T follicular helper cell (primary cell): ENCODE measurements at places on chromosomes 2 and 18.

GRCh38 chr2:144379851-144380311, 140.0 kb downstream of the ZEB2 start:
- no peak for DNase-seq

DNA sequence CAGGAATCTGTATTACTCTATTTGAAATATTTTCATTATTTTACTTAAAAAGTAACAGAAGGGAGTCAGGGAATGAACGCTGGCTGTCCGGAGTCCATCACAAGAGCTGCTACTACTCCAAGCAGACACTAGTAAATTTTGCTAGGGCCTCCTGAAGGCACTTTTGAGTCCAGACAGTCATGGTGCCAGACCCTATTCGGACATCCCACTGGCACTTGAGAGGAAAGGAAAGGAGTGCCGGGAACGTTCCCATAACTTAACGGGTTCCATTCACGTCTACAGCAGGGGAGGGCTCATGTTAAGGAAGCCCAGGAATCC, 563 bp upstream of the GMCL1 start:
- no peak for DNase-seq

DNA sequence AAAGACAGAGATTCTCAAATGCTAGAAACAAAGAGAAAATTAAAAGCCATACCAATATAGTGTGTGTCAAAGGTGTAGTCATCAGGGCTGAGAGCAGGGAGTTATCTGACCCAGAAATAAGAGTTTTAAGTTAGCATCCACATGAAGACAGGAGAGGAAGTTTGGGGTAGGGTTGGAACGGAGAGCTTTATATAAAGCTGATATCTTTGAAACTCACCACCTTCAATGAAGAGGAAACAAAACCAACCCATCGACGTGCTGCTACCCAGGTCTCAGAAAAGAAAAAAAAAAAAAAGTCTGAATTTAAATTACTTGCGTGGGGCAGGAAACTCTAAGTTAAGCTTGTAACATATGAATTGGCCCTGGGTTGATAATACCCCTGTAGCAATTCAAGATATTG, 42.4 kb downstream of the ARL4C start:
- DNase-seq, result no peak

DNA sequence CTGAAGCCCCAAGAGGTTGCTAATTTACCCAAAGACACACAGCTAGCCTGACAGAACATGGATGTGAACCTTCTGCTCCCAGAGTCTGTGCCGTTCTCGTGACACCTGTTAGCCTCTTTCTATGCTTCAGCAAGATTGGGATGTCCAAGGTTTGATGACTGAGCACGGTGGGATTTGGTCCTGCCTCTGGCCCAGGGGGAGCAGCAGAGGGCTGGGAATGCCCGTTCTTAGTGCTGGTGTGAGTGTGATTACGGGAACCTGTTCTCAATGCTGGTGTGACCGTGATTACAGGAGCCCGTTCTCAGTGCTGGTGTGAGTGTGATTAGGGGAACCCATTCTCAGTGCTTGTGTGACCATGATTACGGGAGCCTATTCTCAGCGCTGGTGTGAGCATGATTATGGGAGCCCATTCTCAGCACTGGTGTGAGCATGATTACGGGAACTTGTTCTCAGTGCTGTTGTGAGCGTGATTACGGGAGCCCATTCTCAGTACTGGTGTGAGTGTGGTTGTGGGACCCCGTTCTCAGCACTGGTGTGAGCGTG, 67.3 kb upstream of the SNTG2 start:
- DNase-seq, result no peak

DNA sequence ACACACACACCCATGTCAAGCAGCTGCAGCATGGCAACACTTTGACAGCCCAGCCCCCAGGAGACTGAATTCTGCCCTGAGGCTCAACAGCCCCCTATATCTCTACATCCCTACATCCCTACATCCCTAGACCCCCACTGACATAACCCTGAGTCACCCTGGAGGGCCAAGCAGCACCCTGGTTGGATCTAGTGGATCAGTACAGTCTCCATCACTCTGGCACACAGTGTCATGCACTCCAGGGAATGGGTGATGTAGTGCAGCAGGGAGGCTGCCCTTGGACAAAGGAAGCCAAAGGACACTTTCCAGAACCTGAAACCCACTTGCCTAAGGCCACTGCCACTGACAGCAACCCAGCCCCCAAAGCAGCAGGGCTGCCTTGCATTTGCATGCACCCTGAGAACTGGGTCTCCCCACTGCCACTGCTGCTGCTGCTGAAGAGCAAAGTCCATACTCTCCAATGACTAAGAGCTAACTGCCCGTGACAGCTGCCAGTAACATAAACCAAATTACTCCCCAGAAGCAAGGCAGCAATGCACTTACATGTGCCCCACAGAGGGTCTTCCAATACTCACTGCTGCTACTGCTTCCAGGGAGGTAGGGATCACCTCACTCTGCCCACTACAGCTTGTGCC, 681.6 kb upstream of the KLHL29 start:
- no peak for DNase-seq

DNA sequence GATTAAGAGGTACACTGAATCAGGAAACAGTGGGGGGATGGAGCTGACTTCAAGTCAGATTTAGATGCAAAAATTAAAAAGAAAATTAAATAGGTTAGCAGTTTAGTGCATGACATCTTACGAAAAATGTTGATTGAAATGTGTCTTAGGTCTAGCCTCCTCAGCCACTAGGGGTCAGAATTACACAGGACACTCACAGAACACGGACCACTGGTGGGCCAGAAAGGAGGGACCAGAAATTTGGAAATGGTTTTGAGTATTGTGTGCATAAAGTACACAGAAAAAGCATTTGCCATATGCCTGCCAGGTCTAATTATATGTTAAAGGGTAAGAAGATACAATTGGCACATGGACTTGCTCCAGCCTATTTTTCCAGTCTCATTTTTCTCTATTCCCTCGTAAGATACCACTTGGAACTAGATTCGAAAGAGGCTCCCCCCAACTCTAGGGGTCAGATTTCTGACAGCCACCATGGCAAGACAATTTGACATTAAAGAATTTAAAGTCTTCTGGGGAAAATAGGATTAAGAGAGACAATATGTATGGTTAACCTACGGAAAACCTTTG, 550.2 kb upstream of the SETBP1 start:
- DNase-seq, result no peak

DNA sequence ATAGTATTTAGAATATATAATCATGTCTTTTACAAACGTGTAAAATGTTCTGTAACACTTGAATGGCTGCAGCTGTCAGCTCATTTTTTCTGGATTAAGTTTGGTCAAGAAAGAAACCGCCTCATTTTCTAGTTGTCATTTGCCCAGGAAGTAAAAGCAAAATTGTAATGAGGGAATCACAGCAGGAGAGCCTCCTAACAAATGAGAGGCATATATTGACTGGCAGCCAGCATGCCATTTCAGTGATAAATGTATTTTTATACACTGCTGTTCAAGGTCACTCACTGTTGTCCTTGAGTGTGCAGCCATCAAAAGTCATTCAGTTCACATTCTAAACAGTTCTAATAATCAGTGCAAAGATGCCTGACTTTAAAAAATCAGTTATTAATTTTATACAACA, 144.3 kb upstream of the BOD1L2 start:
- DNase-seq, result no peak

DNA sequence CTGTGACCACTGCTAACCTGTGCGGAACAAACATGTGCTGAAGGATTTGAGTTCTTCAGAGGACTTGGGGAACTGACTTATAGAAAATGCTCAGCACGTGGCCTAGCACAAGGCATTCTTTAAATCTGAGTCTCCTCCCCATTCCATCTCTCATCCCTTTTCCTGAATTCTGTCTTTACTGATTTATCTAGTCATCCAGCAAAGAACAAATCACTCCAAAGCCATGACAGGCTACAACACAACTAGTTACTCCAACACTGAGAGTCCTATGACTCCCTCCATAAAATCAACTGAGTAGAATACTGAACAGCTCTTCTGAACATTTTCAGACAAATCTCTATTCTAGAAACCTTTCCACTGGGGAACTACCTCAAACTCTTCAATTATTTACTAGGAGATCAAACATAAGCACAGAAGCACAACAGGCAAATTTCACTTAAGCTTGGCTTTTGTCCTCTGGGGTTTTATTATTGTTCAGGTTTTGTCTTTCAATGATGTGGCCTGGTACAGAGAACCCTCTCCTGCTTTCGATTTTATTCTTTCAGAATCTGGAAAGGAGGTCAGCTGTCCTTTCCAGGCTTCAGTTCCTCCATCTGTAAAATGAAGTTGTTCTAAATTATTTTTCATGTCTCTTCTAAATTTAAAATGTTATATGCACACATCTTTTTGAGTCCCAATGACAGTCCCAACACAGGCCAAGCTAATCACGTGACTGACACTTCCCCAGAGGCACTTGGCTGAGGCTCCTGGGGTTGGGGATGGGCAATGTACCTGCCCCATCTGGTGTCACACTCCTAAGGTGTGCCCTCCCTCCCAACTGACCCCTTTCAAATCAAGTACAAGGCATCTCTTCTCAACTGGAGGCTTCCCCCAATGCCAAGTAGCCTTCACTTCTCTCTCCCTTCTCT, 31.8 kb downstream of the RNU4ATAC start:
- no peak for DNase-seq

DNA sequence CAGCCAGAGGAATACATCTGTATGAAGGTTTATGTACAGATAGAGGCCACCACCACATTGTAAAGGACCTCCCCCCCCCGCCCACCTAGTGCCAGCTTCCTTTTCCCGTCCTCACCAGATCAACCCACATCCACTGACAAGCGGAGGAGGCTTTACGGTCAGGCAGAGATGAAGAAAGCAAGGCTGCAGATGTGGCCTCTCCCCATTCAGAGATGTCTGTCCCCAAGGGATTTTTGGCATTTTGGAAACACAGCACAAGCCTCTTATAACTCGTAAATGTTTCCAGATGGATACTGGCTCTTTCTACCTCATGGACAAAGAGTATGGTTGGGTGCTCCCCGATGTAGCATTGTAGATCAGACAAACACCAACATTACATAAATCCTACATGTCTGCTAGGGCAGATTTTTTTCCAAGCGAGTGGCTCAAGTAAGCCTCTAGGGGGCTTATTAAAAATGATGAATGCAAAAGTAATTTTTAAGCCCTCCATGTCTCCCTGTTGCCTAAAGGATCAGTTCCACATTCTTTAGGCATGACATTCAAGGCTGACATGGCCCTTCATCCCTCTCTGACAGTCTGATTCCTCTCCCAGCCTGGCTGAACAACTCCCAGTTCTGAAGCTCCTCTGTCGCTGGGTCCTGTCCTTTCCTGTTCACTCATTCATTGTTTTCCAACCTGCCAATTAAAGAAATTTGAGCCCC, 11.7 kb downstream of the VIT start:
- no peak for DNase-seq

- DNase-seq, result no peak
Observed at GRCh38 chr18:23038712-23039111, 96.6 kb upstream of the CABLES1 start.

GRCh38 chr18:22109535-22109934, 59.9 kb upstream of the GATA6 start:
- no peak for DNase-seq

GRCh38 chr2:219864154-219864553, 236.7 kb downstream of the SLC4A3 start:
- DNase-seq, result no peak

- peak; percentile 60 for DNase-seq
Observed at GRCh38 chr2:29114946-29115609, at the start of gene CLIP4. Gene CLIP4, plus strand, starts transcription at chr2:29115415. Its CDS starts 5,974 bp downstream, at chr2:29121389.

- DNase-seq, result no peak
Observed at GRCh38 chr2:175884697-175885393, 117.2 kb downstream of the LNPK start.

- DNase-seq, result no peak
Observed at GRCh38 chr18:67092141-67092540, 424.4 kb downstream of the DSEL start.

- no peak for DNase-seq
Observed at GRCh38 chr2:203713381-203713780, 6.9 kb downstream of the CD28 start.

DNA sequence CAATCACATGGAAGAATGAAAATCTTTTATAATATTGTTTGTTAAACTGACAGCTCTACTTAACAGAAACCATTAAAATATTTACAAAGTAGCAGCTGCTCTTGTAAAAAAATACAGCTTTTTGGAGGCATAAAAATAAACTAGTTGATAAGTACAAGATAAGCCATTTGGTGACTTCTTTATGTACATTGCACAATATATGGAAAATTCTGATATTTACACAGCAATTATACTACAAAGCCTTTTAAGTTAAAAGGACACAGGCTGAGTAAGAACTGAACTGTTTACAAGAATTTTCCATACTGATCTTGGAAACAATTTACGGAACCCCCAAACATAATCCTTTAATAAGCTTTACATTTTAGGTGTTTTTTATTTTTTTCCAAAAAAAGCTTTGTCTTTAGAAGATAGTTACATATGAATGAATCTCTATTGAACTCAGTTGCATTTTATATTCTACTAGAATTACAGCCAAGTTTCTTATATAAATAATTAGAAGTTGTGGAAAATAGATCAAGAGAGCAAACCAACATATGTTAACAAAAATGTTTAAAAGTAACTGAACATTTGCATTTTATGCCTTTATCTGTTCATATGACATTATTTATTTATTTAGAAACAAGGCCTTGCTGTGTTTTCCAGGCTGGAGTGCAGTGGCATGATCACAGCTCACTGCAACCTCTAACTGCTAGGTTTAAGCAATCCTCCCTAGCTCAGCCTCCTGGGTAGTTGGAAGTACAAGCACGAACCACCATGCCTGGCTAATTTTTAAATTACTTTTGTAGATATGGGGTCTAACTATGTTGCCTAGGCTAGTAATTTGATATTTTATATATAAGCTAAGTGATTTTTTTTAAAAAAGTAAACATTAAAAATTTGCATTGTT, 142.5 kb downstream of the OTX1 start:
- no peak for DNase-seq

DNA sequence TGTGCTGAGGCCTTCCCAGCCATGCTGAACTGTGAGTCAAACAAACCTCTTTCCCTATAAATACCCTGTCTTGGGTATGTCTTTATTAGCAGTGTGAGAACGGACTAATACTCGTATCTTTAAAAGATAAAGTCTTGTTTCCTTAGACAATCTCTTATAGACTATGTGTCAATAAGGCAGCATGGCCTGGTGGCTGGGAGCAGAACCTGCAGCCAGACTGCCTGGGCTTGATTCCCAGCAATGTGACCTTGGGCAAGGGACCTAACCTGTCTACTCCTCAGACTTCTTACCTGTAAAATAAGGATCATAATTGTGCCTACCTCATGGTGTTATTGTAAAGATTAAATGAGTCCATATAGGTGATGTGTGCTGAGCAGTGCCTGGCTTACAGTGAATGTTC, 198.7 kb downstream of the CDH20 start:
- DNase-seq, result no peak

DNA sequence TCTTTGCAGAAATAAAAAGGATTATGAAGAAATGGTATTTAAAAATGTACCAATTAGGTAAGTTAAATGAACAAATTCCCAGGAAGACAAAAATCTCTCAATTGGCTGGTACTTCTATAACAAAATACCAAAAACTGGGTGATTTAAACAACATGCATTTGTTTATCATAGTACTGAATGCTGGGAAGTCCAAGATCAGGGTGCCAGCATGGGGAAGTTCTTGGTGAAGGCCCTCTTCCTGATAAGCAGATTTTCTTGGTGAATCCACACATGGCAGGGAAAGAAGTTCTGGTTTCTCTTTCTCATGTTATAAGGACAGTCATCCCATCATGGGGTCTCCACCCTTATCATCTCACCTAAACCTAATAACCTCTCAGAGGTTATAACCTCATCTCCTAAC, 271.6 kb upstream of the SETBP1 start:
- DNase-seq, result no peak
